ENCODE measurements at places on chromosomes 1 and 21.

DNA sequence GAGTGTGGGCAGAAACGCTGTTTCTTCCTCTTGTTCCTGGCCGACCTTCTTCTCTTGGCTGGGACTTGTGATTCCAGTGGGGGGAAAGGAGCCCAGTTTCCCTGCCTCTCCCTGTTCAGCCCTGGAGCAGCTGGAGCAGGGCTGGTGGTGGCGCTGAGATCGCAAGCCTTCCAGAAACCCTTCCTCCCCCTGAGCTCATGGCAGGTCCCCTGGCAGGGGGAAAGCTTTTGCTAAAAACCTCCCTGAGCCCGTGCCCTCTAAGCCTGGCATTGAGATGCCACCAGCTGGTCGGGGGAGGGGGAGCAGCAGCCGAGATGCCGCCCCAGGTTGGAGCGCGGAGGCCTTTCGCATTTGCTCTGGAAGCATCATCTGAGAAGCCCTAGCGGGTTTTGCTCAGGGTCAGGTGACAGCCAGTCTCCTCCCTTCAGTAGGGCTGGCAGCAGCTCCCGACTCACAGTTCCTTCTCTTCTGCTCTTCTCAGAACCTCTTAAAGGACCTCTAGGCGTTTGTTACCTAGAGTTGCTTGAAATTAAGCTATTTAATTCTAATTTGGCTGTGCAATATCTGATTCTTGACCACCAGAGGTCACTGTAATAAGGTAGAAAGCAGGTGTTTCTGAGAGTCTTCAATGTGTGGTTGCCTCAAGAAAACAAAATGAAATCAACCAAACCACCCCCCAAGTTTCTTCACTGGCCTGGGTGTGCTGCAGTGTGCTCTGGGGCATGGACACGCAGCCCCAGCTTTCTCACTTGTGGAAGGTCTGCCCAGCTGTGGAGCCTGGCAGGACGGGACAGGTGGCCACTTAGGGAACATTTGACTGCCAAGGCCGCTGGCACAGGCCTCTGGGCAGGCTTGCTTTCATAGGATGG, 257.3 kb downstream of the CAMTA1 start:
- no peak for DNase-seq

DNA sequence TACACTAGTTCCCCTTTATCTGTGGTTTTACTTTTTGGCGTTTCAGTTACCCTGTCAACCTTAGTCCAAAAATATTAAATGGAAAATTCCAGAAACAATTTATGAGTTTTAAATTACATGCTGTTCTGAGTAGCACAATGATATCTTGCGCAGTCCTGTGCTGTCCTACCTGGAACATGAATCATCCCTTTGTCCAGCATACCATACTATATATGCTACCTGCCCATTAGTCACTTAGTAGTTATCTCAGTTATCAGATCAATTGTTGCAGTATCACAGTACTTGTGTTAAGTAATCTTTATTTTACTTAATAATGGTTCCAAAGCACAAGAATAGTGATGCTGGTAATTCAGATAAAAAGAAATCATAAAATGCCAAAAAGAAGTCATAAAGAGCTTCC, 52.7 kb downstream of the AGBL4 start:
- DNase-seq: no peak

DNA sequence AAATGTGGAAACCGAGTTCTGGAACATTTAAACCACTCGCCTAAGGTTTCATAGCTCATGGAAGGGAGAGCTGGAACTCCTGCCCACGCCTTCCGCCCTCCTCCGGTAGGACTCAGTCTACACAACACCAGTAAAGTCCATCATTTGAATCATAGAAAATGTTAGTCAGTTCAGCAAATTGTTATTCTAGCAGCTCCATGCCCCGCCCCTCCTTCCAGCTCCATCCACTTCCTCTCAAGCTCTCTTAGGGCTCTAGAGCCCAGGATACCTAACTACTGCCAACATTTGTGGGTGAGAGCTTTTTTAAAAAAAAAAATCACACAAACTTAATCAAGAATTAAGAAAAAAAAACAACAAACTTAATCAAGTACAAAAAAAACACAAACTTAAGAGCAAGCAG, 121.8 kb downstream of the TBX15 start:
- DNase-seq: no peak

GRCh38 chr1:236515443-236515958, 8.3 kb upstream of the LGALS8 start:
- DNase-seq: no peak

DNA sequence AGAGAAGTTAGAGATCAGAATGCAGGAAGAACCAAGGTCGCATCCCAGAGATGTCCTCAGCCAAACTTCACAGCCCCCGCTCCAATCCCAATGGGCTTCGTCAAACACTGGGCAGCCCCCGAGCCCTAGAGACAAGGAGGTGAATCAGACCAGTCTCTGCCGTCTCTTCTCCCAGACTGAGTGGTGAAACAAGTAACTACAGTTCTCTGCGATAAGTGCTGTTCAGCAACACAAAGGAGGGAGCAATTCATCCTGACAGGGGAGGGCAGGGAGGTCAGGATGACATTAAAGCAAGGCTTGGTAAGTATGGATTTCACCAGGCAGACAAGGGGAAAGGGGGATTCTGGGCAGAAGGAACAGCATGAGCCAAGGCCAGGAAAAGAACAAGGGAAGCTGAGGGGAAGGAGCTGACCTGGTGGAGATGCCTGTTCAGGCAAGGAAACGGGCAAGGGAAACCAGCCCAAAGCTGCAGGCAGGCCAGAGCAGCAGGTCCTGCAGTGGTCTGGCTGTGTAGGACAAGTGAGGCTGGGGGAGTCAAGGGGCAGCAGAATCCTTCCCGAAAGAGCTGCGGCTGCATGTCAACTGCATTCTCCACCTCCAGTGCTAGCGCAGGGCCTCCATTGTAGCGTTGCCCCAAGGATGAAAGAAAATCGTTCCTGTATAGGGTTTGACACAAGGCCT, 13.6 kb upstream of the ERI3 start:
- DNase-seq: no peak

DNA sequence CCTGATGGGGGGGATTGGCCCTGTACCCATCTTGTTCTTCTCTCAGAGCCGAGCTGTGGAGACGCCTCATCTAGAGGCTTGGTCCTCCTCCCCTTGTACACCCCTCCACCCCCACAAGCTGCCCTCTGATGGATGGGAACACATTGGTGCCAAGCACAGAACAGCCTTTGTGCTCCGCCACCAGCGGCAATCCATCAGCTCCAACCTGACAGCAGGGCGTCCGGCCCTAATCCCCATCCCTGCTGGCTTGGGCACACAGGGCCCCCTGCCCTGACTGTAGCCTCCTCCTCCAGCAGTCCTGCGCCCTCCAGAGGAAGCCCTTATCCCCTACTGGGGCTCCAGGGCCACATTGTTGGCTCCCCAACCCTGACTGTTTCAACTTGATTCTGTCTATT, 3.8 kb upstream of the MYOG start:
- no peak for DNase-seq

DNA sequence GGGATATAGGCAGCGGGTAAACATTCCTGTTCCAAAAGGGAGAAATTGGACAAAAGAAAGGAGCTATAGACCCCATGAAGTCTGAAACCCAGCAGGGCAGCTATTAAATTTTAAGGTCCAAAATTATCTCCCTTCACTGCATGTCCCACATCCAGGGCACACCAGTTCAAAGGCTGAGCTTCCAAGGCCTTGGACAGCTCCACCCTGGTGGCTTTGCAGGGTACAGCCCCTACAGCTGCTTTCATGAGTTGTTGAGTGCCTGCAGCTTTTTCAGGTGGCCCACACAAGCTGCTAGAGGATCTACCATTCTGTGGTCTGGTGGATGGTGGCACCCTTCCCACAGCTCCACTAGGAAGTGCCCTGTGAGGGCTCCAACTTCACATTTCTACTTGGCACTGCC, 662.5 kb upstream of the PKN2 start:
- no peak for DNase-seq

- DNase-seq: peak; percentile 67
Measured at GRCh38 chr1:214328770-214329469, 48.0 kb downstream of the SMYD2 start.

DNA sequence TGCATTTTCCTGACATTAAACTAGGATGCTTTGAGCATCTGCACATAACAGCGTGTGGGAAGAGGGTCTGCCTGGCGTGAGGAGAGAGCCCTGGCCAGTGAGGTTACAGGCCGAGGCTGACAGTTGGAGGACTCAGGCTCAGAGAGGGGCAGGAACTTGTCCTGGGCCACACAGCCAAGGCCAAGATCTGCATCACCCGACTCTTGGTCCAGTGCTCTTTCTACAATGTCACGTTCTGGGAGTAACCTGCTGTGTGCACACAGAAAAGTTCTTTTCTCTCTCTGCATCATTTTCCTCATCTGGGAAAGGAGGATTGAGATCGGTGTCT, 42.8 kb upstream of the RUNX3 start:
- DNase-seq: no peak

GRCh38 chr1:198986036-198986435, 347.2 kb downstream of the PTPRC start:
- DNase-seq: no peak

DNA sequence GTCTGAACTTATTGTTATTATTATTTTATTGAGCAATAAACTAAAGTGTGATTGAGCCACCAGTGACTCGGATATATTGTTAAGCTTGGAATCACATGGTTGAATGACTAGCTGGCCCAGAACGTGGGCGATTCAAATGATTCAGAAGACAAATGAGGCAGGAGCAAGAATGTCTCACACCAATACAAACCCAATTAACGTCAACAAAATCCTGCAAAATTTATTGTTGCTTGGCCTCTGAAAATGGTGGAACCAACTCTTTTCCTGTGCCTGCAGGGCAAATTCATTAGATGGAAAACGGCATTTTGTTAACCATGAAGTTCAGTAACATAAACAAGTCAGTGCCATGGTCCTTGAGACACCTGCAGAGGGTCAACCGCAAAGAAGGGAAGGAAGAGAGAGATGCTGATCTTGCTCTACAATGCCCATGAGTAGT, 482.0 kb downstream of the SETD4 start:
- no peak for DNase-seq

GRCh38 chr1:55204997-55205396, 10.2 kb downstream of the USP24 start:
- DNase-seq: no peak

DNA sequence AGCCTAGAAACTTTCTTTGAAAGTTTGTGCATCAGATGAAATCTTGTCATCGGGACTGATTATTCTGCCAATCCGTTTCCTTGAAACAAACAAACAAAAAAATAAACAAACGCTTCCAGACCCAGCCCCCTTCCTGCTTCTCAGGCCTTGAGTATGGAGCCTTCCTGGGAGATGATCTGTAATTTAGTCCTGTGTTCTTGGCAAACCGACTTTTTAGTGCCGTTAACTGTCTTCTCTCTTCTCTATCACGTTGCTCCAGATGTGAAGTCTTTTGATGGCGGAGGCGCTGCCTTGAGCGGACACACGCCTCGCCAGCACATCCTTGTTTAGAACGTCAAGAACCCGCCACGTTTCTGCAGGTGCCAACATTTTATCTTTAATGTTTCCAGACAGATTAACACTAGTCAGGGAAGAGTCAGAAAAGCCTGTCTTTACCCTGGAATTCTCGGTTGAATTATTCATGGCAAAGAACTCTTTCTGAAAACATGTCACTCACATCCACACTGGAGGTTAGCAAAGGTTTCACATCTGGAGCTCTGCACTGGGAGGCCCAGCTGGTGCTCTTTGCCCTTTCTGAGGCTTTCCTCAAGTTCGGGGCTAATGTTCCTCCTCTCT, 265.7 kb upstream of the C1orf174 start:
- no peak for DNase-seq

GRCh38 chr1:193525411-193525810, 339.0 kb upstream of the B3GALT2 start:
- DNase-seq: no peak

DNA sequence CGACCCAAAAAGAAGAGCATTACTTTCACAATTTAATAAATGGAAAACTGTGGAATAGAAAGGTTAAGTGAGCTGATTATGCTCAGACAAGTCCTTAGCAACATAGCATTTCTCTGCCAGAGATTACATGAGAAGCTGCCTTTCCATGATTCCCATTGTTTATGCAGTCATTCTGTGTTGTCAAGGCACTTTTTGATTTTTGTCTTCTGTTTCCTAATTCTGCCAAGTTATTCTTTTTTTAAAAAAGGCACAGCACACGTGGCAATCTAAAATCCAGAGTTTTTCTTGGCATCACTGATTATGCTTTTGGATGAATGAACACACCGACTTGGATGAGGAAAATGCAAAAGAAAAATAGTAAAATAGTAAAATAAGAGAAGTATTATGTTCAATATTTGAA, 185.0 kb downstream of the RGS7 start:
- DNase-seq: no peak

GRCh38 chr1:56434025-56434424, 145.3 kb downstream of the PLPP3 start:
- DNase-seq: no peak

DNA sequence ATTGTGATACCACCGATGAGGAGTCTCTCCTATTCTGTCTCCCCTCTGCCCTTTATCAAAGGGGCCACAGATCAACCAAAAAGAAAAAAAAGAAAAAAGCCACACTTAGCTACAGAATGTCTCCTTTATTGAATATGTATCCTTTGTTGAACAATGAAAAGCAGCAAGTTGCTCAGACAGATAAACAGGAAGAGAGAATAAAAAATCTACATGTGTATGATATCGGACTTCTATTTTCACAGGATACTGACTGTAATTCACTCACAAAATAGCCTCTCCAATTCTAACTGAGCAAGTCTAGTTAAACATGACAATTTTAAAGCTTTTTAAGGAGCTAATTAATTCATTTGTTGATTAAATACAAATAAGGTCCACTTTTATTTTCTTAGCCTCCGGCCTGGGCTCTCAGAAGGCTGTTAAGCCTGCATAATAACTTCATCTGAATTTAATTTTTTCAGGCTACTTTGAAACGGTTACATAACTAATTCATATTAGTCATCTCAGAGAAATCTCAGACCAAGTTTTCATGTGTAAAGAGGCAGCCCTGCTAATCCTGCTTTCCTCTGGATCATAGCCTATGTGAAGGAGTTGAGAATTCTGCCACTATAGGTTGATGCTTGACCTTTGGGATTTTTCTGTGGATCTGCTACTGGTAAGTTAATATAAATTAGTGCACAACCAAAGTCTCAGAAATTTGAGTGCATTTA, 304.1 kb upstream of the NR5A2 start:
- DNase-seq: no peak

- DNase-seq: no peak
Measured at GRCh38 chr1:215793180-215793579, 226.1 kb downstream of the KCTD3 start.

- DNase-seq: no peak
Measured at GRCh38 chr1:161486806-161487741, 18.2 kb upstream of the FCGR2A start.

- no peak for DNase-seq
Measured at GRCh38 chr21:46621457-46622182, 13.9 kb upstream of the PRMT2 start.

- DNase-seq: no peak
Measured at GRCh38 chr1:157517016-157517415, 35.3 kb downstream of the FCRL5 start.

GRCh38 chr1:36653850-36654249, 171.1 kb upstream of the CSF3R start:
- no peak for DNase-seq

DNA sequence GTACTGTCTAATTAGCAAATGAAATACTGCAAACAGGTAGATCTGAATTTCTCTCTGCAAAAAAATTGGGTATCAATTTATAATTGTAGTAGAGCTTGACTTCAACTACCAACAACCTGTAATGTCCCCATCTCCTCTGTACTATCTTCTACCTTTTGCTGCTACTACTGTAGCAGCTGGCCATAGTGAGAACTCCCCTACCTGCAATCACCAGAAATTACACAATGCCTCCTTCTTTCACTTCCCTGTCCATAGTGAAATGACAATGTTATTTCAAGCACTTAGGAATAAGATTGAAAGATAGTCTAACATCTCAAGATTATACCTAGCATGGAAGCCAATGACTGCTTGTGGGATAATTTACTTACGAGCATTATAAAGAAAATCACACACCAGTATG, 100.4 kb downstream of the ACBD6 start:
- DNase-seq: no peak
